Right lung (tissue), 10 donors: ENCODE measurements at places on chromosomes 6 and 20. TPM values are rescaled to one million over a fixed set of nuclear protein-coding genes. Genes with fewer than 3 reads are reported as not detected.

The OLIG3 gene
- polyA plus RNA-seq: not detected

The PTCHD4 gene
- polyA plus RNA-seq: 0.23 TPM

The ZNF335 gene
- 21.3 TPM for polyA plus RNA-seq

The HSPA12B gene
- polyA plus RNA-seq: 34.6 TPM
